ENCODE measurements at places on chromosomes 1 and 21. TPM values are rescaled to one million over a fixed set of nuclear protein-coding genes. Genes with fewer than 3 reads are reported as not detected.

DNA sequence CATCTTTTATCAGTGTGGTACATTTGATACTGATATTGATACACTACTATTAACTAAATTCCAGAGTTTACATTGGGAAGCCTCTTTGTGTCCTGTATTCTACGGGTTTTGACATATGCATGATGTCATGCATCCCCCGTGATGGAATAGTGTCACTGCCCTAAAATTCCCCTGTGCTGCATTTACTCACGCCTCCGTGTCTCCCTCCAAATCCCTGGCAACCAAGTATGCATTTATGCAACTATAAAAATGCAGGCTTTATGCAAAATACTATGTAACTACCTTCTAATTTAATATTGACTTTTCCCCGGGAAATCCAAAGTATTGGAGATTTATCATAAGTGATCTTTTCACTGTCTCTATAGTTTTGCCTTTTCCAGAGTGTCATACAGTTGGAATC is 453.7 kb upstream of the RUNX1 start:
- no peak for DNase-seq
- peaks cover 3% of the 10 kb centered on the region for H3K36me3 ChIP-seq
- H3K27me3 ChIP-seq = no peaks in the 10 kb centered on the region
- H3K27ac ChIP-seq = no peak overlapping the region
- H3K4me3 ChIP-seq = no peak overlapping the region

The FLG gene
- not detected for total RNA-seq

The CD52 gene
- 21.8 TPM for total RNA-seq

The TFF2 gene
- not detected for total RNA-seq

- peaks cover 22% of the 10 kb centered on the region for H3K36me3 ChIP-seq
- no peak overlapping the region for H3K27ac ChIP-seq
- peaks cover 5% of the 10 kb centered on the region for H3K27me3 ChIP-seq
- no peak for DNase-seq
- no peaks in the 10 kb centered on the region for H3K4me1 ChIP-seq
Observed at GRCh38 chr21:43758111-43758641, 17.9 kb downstream of the CSTB start.
